ENCODE measurements at places on chromosomes 11 and 22.
A peak's percentile ranks its signal among the peaks of the same experiment; 100 is the strongest.

GRCh38 chr11:84313830-84314359 lies 1027.7 kb upstream of the CCDC90B start:
- DNase-seq, result no peak

- DNase-seq, result no peak
Observed at GRCh38 chr11:78400702-78401101, 16.9 kb downstream of the GAB2 start.

DNA sequence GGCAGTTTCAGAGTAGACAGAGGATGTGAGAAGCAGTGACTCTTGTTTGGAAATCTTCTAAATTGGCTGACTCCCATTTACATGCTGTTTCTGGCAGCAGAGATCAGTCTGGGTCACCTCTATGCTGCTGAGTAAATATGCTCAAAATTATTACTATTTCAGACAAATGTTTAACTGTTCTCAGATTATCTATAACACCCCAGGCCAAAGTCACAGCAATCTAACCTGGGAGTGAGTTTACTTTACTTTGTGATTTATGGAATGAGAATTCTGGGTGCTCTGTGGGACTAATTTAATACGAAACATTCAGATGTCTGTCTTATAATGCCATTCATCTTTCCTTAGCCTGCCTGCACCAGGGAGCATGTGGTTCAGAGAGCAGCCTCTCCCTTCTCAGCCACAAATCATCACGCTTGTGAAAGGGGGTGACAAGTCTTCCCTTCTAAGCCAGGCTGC lies 282.5 kb upstream of the MPPED2 start:
- no peak for DNase-seq

DNA sequence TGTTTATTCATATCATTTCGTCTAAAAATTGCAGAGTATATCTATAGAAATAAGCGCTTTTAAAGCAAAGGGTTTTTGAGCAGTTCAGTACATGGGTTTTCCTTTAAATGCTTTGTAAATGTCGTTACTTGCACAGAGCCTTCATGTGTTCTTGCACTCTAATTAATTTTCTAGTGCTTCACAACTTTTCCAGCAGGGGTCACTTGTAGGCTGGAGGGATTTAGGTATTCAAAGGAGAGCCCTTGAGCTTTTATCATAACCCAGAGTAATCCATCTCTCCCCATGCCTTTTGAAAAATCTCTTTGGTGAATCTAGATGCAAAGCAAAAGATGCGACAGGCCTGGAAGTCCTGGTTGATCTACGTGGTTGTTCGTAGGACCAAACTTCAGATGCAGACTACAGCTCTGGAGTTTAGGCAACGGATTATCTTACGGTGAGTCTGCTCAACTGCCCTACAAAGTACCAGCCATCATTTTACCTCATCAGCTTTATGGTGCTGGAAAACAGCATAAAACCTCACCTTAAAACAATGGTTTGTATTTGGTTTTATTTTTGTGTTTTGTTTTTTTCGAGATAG lies 60.4 kb downstream of the SFI1 start:
- DNase-seq, result no peak

DNA sequence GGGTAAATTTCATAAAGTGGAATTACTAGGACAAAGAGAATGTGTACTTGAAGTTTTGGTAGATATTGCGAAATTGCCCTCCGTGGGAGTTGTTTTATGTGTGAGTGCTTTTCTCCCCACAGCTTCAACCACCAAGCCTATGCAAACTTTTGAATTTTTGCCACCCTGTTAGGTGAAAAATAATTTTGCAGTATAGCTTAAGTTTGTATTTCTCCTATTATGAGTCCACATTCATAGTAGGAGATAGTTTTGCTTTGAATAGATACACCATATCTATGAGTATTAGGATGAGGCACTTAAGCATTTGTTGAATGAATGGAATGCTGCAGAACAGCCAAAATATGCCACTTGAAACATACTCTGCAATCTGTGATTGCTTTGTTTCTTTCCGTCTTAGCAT lies 43.6 kb downstream of the UVRAG start:
- DNase-seq, result peak; percentile 42

All from AG04449 (cell line).